Heart right ventricle (tissue), 16 donors: ENCODE measurements at places on chromosomes 11 and 22.

- H3K4me1 ChIP-seq, result peaks cover 88% of the 10 kb centered on the region
- peak overlapping the region; percentile 94 for H3K27ac ChIP-seq
- H3K27me3 ChIP-seq, result peaks cover 3% of the 10 kb centered on the region
- no peaks in the 10 kb centered on the region for H3K36me3 ChIP-seq
- peak overlapping the region; percentile 54 for H3K4me3 ChIP-seq
These were observed 5.9 kb downstream of the IGSF9B start for GRCh38 chr11:133950874-133951326.

- H3K27me3 ChIP-seq, result no peaks in the 10 kb centered on the region
- no peak overlapping the region for H3K4me3 ChIP-seq
- DNase-seq, result peak; percentile 7
- no peaks in the 10 kb centered on the region for H3K36me3 ChIP-seq
- peaks cover 25% of the 10 kb centered on the region for H3K4me1 ChIP-seq
These were observed 46.1 kb upstream of the SHISAL1 start for GRCh38 chr22:44358709-44359440.

DNA sequence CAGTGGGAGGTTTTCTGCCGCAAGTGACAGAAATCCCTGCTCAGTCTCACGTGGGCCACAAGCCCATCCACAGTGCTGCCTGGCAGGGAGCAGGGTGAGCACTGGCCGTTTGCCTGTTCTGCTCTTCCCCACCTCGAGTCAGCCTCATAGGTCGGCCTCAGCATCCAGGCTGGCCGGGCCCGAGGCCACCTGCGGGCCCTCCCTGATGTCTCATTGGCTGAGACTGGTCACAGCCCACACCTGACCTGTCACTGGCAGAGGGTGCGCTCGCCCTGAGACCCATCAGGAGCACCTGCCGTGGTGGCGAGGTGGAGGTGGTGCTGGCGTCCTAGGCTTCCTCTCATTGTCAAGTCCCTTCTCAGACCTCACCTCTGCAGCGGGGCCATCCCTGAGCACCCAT, 72.1 kb downstream of the ELFN2 start:
- H3K27ac ChIP-seq, result no peak overlapping the region
- no peaks in the 10 kb centered on the region for H3K36me3 ChIP-seq
- no peak overlapping the region for H3K4me3 ChIP-seq
- DNase-seq, result no peak
- H3K4me1 ChIP-seq, result no peaks in the 10 kb centered on the region

DNA sequence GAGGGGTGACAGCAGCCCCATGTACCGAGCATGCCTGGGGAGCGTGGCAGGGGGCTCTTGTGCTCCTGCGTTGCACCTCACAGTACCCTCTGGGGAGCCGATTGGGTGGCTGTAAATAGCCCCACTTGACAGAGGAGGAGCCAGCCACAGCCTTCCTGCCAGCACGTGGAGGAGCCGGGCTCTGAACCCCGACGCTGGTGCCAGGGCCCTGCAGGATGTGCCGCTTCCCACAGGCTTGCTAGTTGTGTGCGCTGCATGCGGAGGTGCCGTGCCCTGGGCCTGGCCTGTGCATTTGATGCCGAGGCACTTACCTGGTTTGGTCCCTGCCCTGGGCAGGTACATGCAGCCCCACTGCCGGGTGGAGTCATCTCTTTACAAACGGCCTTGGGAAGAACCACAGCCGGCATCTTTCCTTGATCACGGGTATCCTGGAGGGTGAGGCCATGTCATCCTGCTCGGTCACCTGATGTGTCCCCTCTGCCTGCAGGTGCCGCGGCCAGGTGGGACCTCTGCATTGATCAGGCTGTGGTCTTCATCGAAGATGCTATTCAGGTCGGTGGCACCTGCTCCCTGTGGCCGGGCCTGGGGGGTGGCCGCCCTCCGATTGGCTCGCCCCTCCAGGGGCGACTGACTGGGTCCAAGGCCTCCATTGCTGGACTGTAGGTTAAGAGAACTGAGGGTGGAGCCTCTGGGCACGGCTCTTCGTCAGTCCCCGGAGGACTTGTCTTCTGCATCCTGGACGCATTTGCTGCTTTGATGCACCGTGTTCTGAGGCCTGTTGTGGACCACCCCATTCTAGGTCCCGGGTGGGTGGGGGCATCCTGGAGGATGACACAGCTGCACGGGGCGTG, 5.0 kb downstream of the TPCN2 start:
- H3K4me3 ChIP-seq, result no peak overlapping the region
- no peaks in the 10 kb centered on the region for H3K27me3 ChIP-seq
- H3K27ac ChIP-seq, result no peak overlapping the region
- no peak for DNase-seq

DNA sequence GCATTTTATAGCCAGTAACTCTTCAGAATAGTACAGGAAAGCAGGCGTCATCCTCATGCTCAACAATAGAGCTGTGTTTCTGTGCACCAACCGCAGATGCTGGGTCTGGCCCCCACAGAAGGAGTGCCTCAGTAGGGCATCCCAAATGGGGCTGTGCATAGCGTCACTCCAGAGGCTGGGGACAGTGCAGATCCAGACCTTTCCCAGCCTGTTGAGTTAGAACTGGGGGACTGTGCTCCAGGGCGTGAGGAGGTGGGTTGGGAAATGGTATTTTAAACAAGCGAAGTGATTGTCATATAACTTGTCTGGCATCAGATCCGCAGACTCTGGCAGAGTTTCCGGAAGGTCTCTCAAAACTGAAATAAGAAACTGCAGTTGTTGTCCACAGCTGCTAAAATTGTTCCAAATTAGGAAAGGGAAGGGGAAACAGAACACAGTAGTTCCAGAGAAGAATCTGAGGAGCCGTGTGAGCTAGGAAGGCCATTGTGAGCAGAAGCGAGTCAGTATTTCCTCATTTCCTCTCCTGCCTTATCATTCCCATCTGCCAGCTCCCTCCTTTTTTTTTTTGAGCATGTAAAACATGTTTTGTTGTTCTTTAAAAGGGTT, 52.2 kb downstream of the JAM3 start:
- DNase-seq, result peak; percentile 53
- peaks cover 15% of the 10 kb centered on the region for H3K27me3 ChIP-seq
- H3K4me1 ChIP-seq, result peaks cover 70% of the 10 kb centered on the region
- H3K36me3 ChIP-seq, result no peaks in the 10 kb centered on the region
- H3K4me3 ChIP-seq, result peak overlapping the region; percentile 33
- H3K27ac ChIP-seq, result peak overlapping the region; percentile 87

DNA sequence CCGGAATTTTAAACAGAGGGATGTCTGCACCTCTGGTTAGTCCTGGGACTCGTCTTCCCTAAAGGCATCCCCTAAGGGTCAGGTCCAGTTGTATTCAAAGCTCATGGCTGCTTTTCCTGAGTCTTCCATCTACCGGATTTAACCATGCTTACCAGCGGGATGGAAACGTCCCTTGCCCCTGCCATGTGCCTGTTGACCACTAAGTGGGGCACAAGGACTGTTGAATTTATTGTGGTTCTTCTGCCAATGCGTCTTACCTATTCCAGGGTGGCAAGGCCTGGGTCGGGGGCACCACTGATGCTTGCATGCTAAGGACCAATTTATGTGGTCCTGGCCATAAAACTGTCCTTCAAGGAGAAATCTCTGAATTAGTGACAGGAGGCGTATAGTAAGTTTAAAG, 25.6 kb downstream of the ANKRD42 start:
- H3K4me1 ChIP-seq, result no peaks in the 10 kb centered on the region
- H3K36me3 ChIP-seq, result no peaks in the 10 kb centered on the region
- DNase-seq, result no peak
- no peak overlapping the region for H3K27ac ChIP-seq

GRCh38 chr11:23217072-23217471, 356.8 kb upstream of the CCDC179 start:
- H3K27me3 ChIP-seq, result no peaks in the 10 kb centered on the region
- H3K4me3 ChIP-seq, result no peak overlapping the region
- no peak overlapping the region for H3K27ac ChIP-seq

DNA sequence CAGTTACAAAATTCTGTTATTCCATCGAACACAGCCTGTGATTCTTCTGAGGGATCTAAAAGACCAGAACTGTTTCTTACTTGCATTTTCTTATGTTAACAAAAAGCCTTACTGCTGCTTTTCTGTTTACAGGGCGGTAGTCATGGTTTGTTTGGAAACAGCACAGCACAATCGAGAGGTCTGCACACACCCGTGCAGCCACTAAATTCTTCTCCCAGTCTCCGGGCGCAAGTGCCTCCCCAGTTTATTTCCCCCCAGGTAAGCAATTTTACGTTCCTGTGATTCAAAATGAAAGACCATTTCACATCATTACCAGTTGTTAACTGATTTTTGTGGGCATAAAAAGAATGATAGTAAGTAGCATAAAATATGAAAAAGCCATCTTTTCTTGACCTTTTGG, 60.8 kb upstream of the ADSL start:
- DNase-seq, result no peak
- no peak overlapping the region for H3K27ac ChIP-seq
- no peaks in the 10 kb centered on the region for H3K4me1 ChIP-seq
- no peaks in the 10 kb centered on the region for H3K27me3 ChIP-seq
- no peak overlapping the region for H3K4me3 ChIP-seq
- peaks cover 96% of the 10 kb centered on the region for H3K36me3 ChIP-seq

- no peak overlapping the region for H3K4me3 ChIP-seq
- H3K27me3 ChIP-seq, result no peaks in the 10 kb centered on the region
- H3K27ac ChIP-seq, result peak overlapping the region; percentile 37
- H3K36me3 ChIP-seq, result peaks cover 16% of the 10 kb centered on the region
These were observed 38.5 kb downstream of the CDON start for GRCh38 chr11:126024123-126024522.
